ENCODE measurements at places on chromosomes 2 and 18.

- DNase-seq = peak; percentile 69
These were observed at the start of gene TRAF3IP1 for GRCh38 chr2:238320246-238320647. TRAF3IP1 (plus strand) TSS chr2:238320518; CDS start chr2:238320663, 145 bp downstream.

- peak; percentile 67 for DNase-seq
These were observed 38.2 kb downstream of the ACVR1 start for GRCh38 chr2:157837851-157838441.

- no peak for DNase-seq
These were observed 72.3 kb downstream of the CCDC138 start for GRCh38 chr2:108858894-108859293.

GRCh38 chr2:217980036-217980435 lies 22.8 kb downstream of the TNS1 start:
- no peak for DNase-seq

DNA sequence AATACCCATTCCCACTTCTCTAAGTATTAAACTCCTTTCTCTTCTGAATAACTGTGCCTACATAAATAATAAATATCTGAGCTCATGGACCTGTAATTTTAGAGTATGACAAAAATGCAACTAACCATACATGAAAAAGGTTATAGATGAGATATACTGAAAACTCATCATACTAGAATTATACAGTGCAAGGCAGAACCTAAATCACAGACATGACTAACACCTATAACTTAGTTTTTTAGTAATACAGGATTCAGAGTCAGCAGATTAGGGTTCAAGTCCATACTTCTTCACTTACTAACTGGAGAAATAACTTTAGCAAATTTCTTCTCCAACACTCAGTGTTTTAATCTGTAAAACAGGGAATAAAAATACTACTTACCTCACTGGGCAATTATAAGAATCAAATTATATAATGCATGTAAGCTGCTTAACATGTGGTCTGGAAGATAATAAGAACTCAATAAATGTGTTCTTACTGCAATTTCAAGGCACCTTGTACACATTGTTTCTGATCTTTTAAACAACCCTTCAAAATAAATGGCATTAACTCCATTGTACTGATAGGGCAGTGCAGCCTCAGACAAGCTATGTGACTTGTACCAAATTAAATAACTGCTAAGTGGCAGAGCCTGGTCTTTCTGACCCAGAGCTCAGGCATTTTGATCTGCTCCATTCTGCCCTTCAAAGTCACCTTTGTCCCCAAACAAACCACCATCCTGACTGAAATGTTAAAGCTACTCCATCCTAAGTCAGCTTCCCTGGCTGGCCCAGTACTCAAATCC lies 39.6 kb upstream of the KLF7 start:
- DNase-seq = no peak

GRCh38 chr2:14451312-14451711 lies 181.2 kb upstream of the LRATD1 start:
- no peak for DNase-seq

DNA sequence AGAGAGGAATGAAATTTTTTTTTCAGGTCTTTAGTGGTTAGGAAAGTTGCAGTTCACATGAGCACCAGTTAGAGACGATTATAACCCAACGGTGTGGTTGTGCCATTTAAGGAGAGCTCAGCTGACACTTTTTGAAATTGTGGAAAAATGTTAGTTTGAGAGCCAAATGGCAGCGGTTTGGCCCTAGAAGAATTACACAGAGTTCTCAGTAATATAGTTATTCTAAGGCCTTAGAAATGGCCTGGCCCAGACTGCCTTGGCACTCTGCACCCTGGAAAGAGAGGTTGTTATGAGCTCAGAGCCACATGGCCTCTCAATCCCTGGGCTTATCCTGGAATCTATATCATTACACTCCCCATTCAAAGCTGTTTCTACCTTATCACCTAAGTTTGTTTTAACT lies 117.4 kb downstream of the RHBDD1 start:
- DNase-seq = no peak

DNA sequence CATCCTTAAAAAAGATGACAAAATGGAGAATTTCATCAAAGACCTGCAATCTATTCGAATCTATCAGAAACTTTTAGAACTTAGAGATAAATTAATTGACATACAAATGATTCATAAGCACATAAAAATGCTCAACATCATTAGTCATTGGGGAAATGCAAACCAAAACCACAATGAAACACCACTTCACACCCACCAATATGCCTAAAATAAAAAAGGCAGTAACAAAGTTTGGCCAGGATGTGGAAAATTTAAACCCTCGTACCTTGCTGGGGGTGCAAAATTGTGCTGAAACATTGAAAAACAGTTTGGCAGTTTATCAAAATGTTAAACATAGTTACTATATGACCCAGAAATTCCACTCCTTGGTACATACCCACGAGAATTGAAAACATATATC lies 11.5 kb upstream of the EIF2AK3 start:
- no peak for DNase-seq

DNA sequence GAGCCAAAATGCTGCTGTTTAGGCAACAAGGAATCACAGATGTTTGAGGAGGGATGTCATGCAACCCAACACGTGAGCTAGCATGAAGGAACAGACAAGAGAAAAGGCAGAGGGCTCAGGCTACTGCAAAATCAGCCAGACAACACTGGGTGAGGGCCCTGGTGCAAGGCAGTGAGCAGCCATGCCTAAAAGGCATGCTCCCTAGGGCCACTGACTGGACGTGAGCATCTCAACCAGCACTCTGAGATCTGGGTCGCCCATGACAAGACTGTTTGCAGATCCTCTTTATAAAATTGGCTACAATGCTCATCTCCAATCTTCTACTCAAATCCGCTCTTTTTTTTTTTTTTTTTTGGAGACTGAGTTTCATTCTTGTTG lies 49.1 kb downstream of the KIAA2012 start:
- DNase-seq = no peak

- no peak for DNase-seq
These were observed 174.1 kb downstream of the ANKRD44 start for GRCh38 chr2:197136452-197136851.

DNA sequence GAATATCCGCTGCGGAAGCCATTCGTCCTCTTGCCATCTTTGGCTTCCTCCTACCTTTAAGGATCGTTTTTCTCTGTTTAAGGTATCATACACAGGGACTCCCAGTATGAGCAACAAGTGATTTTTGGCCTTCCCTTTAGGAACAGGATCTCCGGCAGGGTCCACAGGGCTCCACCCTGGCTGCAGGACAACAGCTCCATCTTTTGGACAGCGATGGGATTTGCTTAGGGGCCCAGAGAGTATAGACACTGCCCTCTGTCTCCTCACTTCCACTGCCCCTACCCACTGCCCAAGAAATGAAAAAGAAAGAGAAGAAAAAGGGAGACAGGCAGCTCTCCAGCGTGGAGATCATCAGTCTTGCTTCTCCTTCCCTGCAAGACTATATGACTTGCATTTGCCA lies 224.5 kb downstream of the UXS1 start:
- no peak for DNase-seq

GRCh38 chr18:57997820-57998219 lies 46.2 kb upstream of the NEDD4L start:
- no peak for DNase-seq

- DNase-seq = no peak
These were observed 238.6 kb downstream of the TWIST2 start for GRCh38 chr2:239086325-239087020.

DNA sequence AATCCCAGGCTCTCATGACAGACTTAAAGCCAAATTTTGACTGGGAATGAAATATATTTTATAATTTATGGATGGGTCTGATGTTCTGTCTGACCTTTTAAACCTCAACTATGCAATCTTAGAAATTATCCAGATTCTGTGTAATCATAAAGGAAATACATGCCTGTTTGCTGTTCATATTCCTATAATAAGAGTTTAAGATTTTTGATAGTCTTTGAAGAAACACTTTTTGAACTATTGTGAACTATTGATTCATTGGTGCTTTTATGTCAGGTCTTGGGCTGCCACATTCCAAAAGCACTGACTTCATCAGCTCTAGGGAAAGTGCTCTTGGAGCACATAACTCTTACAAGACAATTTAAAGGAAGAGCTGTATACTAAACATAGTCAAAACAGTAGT lies 64.2 kb downstream of the CCDC150 start:
- DNase-seq = no peak

DNA sequence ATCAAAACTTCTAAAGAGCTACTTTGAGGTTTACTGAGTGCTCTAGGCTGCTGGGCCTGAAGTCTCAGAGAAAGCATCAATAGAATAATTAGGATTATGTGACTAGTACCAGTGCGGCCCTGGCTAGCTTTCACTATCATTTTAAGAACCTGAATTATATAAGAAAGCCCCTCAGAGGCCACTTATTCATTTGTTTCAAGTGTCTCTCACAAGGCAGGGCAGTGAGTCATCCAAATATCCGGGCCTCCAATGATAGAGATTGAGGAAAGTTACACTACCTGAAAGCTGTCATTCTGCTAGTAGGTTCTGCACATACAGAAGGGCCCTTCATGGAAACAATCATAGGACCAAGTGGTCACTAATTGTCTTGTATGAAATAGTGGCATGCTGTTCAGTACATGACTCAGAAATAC lies 193.1 kb downstream of the L3MBTL4 start:
- DNase-seq = no peak

- no peak for DNase-seq
These were observed 298.1 kb downstream of the GALR1 start for GRCh38 chr18:77547757-77548156.

DNA sequence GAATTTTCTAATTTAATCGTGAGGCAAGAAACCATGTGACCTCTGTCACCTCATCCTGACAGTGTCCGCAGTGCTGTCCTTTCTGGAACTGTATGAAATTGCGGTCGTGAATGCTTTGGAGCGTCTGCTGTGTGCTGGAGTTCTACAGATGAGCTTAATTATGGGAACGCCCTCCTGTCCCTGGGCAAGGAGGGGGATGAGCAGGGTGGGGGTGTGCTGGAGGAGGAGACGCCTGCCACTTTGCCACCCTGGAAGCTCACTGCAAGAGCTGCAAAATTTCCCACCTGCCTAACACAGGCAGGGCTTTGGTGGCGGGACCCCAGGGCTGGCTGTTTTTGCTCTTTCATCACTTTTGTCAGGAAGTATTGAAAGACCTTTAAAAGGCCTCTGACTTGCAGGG lies 6.5 kb downstream of the LPIN1 start:
- no peak for DNase-seq

DNA sequence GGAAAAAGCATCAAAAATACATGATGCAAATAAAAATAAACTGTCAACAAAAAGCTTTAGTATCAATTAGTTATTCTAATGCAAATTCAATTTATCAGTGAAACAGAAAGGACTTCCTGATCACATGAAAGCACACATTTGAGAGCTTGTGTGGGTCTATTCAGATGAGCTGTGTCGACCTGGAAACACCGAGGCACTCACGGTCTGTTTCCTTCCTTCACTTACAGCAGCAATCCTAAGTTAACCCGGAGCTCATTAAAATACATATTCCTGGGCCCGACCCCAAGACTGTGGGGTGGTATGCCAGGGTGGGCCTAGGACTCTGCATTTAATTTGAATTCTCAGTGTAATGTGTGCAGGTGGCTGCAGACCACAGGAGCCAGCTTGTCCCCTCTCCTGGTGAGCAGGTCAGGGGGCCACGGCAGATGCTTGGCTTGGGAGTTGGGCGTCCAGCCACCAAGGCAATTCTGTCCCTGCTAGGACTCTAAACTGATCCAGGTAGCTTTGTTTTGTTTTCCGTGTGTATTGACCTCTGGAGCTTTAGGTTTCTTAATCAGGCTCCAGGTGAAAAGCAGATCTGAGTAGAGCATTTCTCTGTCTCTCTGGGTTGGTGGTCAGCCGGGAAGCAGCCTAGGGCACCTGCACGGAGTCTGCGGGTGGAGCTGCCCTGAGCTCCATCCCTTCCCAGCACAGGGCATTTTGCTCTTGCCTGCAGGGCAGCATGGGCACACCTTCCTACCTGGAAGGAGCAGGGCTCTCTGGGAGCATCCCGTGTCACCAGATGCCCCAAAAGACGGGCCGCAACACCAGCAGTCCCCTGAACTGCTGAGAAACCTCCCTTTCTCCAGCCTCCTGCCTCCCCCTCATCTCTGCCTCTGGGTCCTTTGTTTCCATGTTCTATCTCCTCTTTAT lies 9.0 kb downstream of the MBP start:
- DNase-seq = no peak

GRCh38 chr2:48045613-48046012 lies 139.3 kb upstream of the FBXO11 start:
- no peak for DNase-seq

DNA sequence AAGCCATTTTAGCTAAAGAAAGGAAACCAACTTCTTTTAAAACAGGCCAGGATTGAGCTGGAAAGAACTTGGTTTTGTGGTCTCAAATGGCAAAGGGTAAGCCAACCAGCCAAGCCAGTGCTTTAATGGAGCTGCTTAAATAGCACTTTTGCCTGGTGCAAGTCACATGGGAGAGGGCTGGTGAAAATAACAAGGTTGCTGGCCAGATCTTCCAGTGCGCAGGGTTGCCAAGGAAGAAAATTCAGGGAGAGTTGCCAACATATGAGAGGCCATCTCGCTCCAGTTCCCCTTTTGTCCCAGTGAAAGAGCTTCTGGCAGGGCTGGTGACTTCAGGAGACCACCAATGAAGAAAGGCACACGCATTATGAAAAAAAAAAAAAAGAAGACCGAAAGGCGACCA lies 57.3 kb downstream of the IRS1 start:
- peak; percentile 41 for DNase-seq

GRCh38 chr2:233012301-233012971 lies 620 bp downstream of the NGEF start:
- no peak for DNase-seq

- no peak for DNase-seq
These were observed 60.3 kb upstream of the UPP2 start for GRCh38 chr2:158041400-158041799.

GRCh38 chr2:183542606-183543005 lies 418.4 kb downstream of the NUP35 start:
- DNase-seq = no peak

GRCh38 chr2:232473467-232473890 lies 14.2 kb downstream of the ECEL1 start:
- DNase-seq = peak; percentile 51

- no peak for DNase-seq
These were observed 429.3 kb upstream of the VRK2 start for GRCh38 chr2:57617318-57617717.

DNA sequence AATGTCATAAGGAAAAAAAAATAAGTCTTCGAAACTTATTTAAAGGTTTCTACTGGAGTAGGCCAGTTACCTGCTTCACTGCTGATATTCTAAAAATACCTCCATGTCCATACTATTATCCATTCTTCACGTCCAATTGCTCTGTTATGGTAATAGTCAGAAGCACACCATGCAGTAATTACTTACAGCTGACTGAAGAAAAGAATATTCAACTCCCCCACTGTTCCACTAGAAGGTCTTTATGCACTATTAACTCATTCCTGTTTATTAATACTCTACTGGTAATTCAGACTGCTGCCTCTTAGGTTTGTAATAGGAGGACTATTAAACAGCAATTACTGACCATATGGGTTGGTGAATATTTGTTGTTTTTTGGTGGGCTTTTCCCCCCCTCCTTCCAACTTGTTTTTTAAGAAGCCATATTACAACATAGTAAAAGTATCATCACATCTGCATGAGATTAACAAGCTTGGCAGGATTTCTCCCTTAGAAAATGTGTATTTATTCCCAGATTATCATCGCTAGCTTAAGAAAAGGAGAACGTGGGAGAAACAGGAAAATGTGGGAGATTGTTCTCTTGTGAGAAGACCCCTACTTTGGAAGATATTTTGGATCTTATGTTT lies 806.4 kb upstream of the FANCL start:
- no peak for DNase-seq
